ENCODE measurements at places on chromosomes 5 and 9.

DNA sequence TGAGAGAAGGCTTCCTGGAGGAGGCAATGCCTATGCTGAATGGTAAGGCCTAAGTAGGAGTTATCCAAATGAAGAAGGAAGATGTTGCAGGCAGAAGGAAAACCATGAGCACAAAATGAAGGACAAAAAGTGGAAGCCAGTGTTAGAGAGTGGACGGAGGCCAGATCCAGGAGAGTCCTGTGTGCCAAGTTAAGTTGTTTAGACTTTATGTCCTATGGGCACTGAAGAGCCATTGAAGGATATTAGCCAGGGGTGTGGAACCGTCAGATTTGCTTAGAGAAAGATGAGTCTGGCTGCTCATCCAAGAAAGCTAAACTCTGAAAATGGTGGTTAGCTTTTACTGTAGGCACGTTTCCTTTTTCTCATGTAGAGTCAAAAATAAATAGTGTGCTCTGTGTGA is 254.7 kb downstream of the ADAMTSL1 start:
- DNase-seq: no peak

DNA sequence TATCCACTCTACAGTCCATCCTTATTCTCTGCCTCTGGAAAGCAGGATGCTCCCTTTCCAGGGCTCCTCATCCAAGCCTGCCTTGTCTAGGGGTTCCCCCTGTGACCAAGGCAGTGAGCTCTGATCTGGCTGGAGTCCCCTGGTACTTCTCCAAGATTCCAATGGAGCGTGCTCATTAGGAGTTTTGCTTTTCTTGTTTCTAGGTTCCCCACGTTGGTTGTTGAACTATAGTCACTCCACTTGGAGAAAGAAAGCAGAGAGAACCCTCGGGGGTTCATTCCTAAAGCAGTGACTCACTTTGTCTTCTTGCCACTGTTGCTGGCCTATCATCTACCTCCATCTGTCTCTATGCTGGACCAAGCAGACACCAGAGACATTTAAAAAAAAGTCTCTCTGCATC is 192.6 kb downstream of the TLE4 start:
- no peak for DNase-seq

DNA sequence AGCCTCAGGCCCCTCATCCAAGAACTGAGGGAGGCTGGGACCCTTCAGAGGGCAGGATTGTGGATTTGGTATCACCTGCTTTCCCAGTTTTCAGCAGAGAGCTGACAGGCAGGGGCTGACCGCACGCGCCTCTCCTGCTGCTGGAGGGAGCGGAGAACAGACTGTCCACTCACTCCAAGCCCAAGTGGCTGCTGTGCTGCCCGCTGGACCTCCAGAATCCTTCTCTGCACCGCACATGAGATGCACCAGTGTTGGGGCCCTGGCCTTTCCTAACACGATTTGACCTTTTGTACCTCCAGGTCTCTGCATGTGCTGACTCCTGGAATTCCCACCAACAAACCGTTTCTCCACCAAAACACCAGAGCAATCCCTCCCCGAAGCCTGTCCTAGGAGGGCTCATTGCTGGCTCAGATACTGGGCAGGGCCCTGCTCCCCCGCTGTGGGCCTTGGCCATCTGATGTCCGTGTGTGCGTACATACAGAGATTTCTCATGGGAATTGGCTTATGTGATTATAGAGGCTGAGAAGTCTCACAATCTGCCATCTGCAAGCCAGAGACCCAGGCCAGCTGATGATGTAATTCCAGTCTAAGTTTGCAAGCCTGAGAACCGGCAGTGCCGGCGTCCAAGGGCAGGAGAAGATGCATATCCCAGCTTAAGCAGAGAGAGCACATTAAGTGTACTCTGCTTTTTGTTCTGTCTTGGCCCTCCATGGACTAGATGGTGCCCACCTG is 141.7 kb downstream of the GADD45G start:
- DNase-seq: no peak

DNA sequence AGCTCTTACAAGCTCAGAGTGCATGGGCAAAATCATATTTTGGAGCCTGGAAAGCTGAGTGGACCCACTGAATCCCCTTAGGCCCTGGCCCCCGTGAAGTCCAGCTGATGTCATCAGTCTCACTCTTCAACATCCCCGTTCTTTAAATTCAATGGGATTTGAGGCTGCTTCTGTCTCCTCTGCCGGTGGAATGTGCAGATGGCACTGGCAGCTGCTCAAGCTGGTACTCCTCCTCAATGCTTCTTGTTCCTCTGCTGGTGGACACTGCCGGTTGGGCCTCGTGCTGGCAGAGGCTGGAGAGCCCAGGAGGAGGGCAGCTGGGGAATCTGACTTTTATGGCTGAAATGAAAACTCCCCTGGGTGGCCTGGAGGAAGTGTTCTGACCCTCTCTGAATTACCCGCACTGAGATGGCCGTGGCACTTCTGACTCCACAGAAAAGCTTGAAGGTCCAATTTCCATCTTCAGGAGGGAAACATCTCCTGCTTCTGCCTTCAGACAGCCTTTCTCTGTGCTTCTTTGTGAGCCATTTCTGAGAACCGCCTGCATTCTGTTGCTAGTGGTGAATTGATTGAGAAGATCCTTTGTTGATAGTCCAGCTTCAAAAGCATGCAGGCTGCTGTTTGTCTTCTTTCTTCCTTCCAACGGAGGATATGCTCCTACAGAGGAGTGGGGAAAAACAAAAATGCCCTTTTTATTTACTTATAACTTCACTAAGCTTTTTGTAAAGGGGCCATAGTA is 298.9 kb downstream of the TMEM38B start:
- DNase-seq: no peak

GRCh38 chr5:139340051-139340450 is 1.6 kb upstream of the PAIP2 start:
- no peak for DNase-seq

GRCh38 chr5:125372694-125373631 is 626.5 kb upstream of the ZNF608 start:
- no peak for DNase-seq

- DNase-seq: no peak
Observed at GRCh38 chr5:174482607-174483024, 241.8 kb upstream of the MSX2 start.
